ENCODE measurements at places on chromosomes 12 and 14. TPM values are rescaled to one million over a fixed set of nuclear protein-coding genes. Genes with fewer than 3 reads are reported as not detected.

SIRT4 gene
- not detected for total RNA-seq

CLEC7A gene
- total RNA-seq: not detected

MFAP5 gene
- total RNA-seq: 390 TPM

ETFBKMT gene
- total RNA-seq: 1.8 TPM

PROX2 gene
- not detected for total RNA-seq

VRTN gene
- not detected for total RNA-seq

IGF1 gene
- 1.4 TPM for total RNA-seq

ALX1 gene
- not detected for total RNA-seq

TROAP gene
- 6.2 TPM for total RNA-seq

DNA sequence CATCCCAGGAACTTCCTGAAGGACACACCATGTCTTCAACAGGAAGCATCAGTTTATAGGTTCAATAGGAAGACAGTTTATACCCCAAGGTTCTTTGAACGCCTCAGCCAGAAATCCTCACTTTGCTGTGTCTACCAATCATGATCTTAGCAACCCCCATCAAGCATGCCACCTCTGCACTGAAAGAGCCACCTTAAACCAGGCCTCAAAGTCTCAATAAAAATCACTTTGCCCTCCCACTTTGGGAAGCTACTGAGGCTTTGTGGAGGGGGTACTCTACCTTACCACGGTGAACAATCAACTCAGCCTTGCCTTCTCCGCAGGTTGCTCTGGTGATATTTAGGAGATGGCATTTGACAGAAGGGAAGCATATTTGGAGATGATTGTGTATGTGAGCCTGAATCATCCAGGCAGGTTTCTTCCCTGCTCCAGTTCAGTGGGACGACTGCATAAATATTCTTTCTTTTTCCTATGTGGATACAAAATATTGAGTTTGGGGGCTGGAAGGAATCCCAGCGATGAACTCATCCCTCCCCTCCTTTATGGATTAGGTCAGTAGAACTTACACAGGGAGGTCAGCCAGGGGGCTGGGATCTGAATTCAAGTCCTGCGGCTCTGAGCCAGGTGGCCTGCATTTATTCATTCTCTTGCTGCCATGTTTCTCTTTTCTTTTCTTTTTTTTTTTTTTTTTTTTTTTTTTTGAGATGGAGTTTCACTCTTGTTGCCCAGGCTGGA is 42.8 kb upstream of the VASH1 start:
- no peak for DNase-seq

DNA sequence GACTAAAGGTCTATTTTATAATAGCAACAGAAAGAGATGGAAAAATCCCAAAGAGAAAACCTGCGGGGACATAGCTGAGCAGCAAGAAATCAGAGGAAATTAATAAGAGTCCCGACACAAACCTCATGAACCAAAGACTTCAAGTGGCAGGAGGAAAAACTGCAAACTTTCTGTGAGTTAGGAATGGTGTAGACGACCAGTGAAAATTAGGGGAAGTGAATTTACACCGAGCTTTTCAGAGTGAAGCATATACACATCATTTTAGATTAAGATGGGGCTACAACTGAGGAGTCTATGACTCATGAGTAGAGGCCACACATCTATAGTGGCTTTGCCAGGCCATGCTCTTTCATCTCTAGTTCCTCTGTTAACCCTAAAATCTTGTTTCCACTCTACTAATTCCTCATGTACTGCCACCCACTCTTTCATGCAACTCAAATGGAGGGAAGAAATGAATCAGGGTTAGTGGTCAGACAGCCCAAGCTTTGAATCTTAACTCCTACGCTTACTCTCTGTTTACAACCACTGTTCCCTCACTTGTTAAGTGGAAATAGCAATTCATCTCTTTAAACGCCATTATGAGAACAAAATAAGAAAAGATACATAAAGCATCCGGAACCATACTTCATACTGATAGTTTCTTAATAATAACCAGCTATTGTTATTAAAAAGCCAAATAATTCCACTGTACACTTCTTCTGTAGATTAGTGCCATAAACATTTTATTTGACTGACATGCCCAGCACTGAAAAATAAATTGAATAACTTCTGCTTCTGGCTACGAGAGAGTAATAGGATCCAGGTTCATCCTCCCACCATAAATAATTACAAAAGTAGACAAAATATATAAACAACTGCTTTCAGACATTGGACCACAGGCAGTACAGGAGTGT is 219.3 kb downstream of the RMST start:
- no peak for DNase-seq

DNA sequence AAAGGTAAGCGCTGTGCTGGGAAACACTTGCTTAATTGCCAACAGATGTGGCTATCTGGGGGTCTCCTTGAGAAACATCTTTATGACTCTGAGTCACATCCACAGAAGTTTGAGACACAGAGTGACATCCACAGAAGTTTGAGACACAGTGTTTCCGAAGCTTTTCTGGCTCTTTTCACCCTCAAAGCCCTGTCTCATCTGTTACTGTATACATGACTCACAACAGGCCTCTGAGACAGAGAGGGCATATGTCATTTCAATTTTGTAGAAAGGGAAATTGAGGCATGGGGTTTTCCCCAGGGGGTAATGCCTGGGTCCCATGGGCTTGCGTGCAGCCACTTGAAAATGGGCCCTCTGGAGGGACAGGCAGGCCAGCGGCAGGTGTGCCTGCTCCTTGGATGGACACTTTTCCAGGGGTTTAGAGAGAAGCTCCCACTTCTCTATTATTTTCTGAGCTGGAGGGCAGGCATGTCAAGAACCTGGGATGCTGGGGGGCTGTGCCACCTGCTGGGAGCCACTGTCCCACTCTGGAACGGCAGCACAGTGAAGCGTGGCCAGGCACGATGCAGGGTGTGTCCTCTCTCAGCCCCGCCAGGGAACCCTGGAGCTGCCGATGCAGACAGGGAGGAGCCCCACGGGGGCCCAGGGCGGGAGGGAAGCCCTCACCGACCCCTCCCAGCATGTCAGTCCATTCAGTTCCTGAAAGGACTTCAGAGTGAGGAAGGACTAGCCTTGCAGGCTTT is 111.3 kb upstream of the FKBP4 start:
- peak; percentile 36 for DNase-seq

GRCh38 chr14:77061630-77062257 is 33.2 kb upstream of the IRF2BPL start:
- DNase-seq: no peak

GRCh38 chr12:79233341-79233781 is 368.8 kb downstream of the SYT1 start:
- DNase-seq: no peak

DNA sequence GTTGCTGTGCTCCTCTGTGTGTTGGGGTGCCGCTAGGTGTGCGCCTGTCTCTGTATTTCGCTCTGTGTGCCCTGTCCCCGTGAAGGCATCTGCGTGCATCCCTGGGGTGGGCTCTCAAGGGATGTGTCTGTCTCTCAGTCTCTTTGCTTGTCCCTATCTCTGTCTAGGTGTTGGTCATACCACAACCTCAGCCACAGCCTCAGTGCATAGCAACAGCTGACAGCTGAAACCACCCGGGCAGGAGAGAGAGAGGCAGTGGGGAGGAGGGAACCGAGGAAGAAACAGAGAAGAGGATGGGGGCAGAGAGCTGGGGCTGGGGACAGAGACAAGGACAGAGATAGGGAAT is 953 bp upstream of the NXPH4 start:
- peak; percentile 71 for DNase-seq

- no peak for DNase-seq
Observed at GRCh38 chr12:119645535-119646059, 22.3 kb upstream of the PRKAB1 start.

DNA sequence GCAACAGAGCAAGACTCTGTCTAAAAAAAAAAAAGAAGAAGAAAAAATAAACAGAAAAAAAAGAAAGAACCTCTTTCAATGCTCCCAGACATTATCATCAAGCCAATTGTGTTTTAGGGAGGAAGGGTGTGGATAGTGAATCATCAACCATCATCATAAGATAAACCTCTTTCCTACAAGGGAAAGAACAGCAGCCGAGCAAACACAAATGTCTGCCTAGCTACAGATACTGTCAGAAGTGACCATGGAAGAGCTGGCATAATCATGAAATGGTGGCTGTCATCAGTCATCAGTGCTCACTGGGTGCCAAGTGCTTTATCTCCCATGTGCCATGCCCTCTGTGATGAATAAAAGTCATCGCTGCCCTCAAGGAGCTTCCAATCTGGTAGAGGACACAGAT is 46.6 kb downstream of the SLC17A8 start:
- peak; percentile 34 for DNase-seq

DNA sequence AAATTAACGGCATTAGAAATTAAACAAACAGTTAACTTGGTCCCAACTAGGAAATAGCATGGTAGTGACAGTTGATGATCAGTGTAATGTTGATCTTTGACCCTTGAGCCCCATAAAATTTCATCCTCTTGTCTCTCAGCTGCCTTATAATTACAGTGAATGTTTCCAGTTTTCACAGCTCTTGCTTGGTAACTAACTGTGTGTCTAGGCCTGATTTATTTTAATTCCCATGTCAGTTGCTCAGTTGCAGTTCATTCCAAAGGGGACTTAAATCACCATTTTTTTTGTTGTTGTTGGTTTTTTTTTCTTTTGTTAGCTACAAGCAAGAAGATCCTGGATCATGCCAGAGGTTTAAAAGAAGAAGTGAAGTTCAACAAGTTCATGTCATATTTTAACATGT is 1883.7 kb upstream of the FLRT2 start:
- no peak for DNase-seq

GRCh38 chr12:46537387-46537955 is 164.9 kb upstream of the SLC38A2 start:
- DNase-seq: no peak

- DNase-seq: no peak
Observed at GRCh38 chr12:8903646-8904045, 10.7 kb upstream of the PHC1 start.

DNA sequence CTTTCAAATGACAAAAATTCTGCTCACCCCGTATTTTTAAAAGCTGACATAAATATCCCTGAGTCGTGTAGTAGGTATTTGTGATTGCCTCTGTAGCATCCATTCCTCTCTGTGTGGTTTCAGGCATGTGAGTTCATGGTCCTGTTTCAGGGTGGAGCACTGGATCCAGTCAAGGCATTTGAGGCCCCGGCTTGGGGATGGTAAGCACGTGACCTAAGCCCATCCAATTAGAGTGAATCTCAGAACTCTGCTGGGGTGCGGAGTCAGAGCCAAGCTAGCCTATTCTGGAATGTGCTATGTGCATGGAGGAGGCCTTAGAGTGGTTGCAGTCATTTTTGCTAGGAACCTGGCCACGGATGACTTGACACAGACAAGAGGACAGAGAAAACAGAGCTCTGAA is 4.3 kb upstream of the CSRP2 start:
- DNase-seq: peak; percentile 66

- DNase-seq: peak; percentile 0
Observed at GRCh38 chr14:104874110-104874531, 9.1 kb downstream of the CEP170B start.

GRCh38 chr14:106507354-106507753 is 981.0 kb downstream of the TMEM121 start:
- no peak for DNase-seq

DNA sequence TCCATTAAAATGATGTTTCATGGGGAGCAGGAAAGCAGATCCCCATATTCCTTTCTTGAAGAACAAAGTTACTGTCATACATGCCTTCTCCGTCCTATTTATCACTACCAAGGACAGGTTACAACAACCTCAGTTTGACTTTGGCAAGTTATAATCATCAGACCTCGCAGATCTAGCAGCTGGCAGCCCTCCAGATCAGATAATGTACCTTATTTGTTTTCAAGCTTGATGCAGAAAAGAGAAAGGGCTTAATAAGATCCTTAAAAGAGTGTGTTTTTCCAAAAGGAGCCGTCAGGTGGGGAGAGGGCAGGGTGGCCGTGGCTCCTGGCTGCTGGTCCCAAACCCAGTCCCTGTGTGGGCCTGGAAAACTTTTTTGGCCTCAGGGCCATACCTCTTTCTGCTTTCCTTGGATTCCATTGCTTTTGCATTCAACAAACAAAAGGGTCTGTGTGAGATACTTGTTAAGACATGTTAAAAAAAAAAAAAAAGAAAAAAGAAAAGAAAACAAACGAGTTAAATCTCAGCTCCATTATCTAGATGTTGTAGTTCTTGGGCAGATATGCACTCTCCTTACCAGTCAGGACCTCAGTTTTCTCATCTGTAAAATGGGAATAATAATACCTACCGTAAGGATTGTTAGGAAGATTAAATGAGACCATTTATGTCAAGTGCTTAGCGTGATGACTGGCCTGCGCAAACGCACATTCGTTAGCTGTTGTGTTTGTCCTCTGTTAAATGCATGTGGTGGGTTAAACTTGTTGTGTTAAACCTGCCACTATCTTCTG is 64.6 kb downstream of the B4GALNT3 start:
- no peak for DNase-seq

- DNase-seq: no peak
Observed at GRCh38 chr14:92595267-92595666, 81.7 kb downstream of the RIN3 start.

- no peak for DNase-seq
Observed at GRCh38 chr14:76088326-76088725, 63.4 kb upstream of the GPATCH2L start.

- DNase-seq: no peak
Observed at GRCh38 chr14:98853063-98853729, 418.8 kb downstream of the BCL11B start.

GRCh38 chr12:25427337-25428249 is 125.5 kb downstream of the LMNTD1 start:
- DNase-seq: peak; percentile 26

GRCh38 chr14:39946807-39947206 is 514.6 kb upstream of the FBXO33 start:
- DNase-seq: no peak

Measured in GM23248 (cell line).